ENCODE measurements at places on chromosomes 6 and 20.
A peak's percentile ranks its signal among the peaks of the same experiment; 100 is the strongest.

DNA sequence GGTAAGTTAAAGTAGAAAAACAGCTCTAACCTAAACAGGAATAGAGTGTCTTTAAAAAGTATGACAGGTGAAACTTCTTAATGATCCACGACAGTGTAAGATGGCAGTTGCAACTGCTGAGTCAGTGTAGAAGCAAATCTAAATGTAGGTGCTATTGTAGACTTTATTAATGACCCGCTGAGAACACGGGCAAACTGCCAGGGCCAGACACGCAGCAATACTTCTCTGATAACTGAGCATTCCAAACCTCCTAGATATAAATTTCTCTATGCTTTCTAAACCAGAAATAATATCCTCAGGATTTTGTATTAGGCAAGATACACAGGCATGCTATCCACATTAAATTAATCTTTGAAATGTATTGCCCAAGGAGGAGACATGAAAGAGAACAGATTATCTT, 1076.4 kb downstream of the HACE1 start:
- DNase-seq = no peak

- no peak for DNase-seq
Observed at GRCh38 chr6:145020543-145020942, 714.8 kb downstream of the EPM2A start.

- no peak for DNase-seq
Observed at GRCh38 chr6:37822851-37823682, 3.5 kb downstream of the ZFAND3 start.

- DNase-seq = no peak
Observed at GRCh38 chr20:12112089-12112474, 194.4 kb downstream of the BTBD3 start.

GRCh38 chr6:141562851-141563763, 569.6 kb upstream of the GJE1 start:
- peak; percentile 46 for DNase-seq

GRCh38 chr20:25224941-25225340, 22.9 kb upstream of the PYGB start:
- no peak for DNase-seq

- no peak for DNase-seq
Observed at GRCh38 chr6:13074415-13075140, 253.8 kb downstream of the TBC1D7 start.

DNA sequence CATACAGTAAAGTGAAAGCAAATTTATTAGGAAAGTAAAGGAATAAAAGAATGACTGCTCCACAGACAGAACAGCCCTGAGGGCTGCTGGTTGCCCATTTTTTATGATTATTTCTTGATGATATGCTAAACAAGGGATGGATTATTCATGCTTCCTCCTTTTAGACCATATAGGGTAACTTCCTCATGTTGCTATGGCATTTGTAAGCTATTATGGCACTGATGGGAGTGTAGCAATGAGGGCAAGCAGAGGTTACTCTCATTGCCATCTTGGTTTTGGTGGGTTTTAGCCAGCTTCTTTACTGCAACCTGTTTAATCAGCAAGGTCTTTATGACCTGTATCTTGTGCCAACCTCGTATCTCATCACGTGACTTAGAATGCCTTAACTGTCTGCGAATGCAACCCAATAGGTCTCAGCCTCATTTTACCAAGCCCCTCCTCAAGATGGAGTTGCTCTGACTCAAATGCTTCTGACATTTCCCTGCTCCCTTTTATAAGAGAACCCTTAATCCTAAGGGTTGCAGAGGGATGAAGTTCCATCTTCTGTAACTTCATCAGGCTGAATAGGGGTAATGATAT, 280.1 kb upstream of the RGS17 start:
- no peak for DNase-seq

GRCh38 chr6:170374571-170375444, 68.2 kb downstream of the FAM120B start:
- DNase-seq = no peak

DNA sequence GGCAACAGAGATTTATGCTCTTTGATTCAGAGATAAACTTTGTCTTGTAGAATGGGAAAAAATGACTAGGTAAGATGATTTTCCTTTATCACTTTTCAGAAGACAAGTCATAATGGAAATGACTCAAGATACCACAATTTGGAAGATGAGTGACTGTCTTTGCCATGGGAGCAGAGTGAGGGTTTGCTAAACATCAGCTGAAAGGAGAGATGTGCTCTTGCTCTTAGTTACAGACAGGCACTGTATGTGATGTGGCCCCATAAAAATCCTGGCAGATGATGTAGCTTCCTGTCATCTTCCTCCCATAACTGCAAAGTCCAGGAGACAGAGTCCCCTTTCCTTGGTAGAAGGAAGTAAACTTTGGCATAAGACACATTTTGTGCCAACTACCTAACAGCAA, 47.6 kb downstream of the BACH2 start:
- DNase-seq = no peak

GRCh38 chr6:154580397-154581135, 70.1 kb upstream of the CNKSR3 start:
- no peak for DNase-seq

- no peak for DNase-seq
Observed at GRCh38 chr6:21271428-21272155, 322.0 kb upstream of the SOX4 start.

- DNase-seq = no peak
Observed at GRCh38 chr6:101178748-101179147, 214.8 kb upstream of the GRIK2 start.

- DNase-seq = no peak
Observed at GRCh38 chr6:14875481-14876063, 370.3 kb upstream of the JARID2 start.

DNA sequence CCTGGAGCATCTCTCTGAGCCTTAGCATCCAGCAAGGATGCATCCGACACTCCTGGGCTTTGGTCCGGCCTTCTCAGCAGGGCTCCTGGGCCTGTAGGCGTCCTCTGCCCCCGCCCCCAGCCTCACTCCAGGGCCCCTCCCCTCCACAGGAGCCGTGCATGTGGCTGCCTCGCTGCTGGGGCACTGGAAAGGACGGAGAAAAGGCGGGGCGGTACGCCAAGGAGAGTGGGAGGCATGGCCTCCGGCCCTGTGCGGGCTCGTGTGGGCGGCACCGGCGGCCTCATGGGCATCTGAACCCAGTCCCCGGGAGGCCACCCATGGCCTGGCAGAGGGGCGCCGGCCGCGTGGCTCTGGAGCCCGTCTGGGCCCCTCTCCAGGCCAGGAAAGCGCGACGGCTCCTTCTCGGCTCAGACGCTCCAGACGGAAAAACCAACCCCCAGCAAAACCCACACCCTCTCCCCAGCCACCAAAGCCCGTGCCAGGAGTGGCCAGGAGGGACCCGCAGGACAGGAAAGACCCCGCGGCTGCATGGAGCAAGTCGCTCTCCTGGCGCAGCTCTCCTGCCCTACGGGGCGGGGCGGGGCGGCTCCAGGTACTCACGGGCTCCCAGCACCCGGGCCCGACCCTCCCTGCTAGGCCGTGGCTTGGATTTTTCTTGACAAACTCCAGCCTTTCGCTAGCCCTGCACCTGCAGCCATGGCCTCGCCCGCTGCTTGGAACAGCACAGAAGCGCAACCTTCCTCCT, 419.9 kb downstream of the QKI start:
- no peak for DNase-seq

DNA sequence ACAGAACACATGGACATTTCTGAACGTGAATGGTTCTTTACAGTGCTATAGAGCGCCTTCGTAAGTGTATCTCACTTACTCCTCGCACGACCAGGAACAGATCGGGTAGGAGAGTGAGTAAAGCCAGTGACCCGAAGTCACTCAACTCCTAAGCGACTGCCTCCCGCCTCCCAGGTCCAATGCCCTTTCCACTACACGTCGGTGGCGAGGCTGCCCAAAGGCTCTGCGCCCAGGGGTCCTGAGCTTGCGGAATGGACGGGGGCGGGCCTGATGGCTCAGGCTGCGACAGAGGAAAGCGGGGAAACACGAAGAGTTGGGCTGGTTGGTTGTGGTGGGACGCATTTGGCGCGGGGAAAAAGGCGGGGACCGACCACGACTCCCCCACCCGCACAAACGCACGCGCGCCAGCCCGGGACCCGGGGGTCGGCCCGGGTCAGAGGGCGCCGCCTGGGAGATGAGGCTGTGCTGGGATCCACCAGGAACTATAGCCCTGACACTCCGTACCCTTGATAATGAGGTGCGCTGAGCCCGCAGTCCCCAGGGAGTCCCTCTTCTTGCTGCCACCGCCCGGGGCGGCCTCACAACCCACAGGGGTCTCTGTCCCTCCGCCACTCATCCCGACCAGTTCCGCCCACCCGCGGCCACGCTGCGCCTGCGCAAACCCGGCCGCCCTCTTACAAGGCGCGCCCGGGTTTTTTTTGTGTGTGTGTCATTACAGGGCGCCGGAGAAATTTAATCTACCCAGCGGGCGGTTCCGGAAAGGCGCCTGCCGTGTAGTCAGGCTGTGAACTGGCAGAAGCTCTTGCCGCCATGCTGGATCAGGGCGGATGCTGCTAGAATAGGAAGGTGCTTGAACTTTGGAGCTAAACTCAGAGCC, at the start of gene BLOC1S5:
BLOC1S5 (minus strand) TSS at position 629 of the 877 bp plus-strand sequence; CDS start at position 616, 13 bp downstream.
- DNase-seq = peak; percentile 97

DNA sequence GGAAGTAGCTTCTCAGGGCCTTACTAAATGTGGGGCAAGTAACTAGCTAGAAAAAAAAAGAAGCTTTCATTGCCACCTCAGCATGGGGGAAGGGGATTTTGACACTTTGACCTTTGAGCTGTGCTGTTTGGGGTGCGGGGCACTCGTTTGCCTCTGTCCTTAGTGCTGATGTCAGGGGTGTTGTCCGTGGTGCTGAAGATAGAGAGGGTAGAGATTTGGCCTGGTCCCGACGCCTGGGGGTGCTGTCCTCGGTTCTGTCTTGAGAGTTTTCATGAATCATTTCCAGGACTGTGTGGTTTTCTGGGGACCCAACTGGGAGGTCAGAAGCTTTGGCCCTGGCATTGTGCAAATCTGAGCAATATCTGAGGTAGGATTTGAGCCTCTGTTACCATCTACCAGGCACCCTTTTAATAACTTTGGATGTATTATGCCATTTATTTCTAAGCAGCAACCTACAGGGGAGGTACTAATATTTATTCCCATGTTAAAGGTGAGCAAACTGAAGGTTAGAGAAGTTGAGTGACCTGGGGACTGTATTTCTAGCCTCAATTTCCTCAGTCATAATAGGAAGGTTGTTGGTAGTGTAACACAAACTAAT, 78.0 kb downstream of the DLGAP4 start:
- DNase-seq = peak; percentile 2

GRCh38 chr20:63133481-63134091, 82.3 kb downstream of the YTHDF1 start:
- no peak for DNase-seq

DNA sequence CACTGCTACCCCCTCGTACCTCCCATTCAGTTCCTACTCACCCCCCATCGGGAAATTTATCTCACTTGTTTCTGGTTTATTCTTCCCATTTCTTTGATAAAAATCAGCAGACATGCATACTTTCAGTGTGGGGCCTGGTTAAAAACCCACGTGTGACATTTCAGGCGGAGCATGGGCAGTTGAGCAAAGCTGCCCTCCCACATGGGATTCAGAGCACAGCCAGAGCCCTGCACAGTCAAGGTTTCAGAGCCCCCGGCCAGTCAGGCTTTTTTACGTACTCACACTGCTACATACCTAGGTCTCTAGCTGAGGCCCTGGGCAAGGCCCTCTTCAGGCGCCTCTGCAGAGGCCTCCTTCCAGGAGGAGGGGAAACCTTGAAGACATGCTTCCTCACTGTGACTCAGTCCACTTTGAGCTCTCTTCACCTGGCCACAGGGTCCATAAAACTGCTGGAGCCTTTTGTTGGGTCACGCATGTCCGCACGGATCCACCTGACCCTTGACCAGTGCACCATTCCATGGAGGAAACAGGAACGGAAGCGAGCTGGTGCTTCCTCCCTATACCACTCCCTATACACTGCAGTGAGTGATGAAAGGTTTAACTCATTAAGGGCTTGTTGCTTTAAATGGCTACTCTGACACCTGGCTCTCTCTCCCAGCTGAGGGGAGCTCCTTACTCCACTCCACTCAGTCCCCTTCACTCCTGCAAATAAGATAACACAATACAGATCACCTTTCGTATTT, 713.3 kb downstream of the PRKN start:
- DNase-seq = no peak

- DNase-seq = no peak
Observed at GRCh38 chr6:142416179-142416578, 114.4 kb downstream of the ADGRG6 start.

DNA sequence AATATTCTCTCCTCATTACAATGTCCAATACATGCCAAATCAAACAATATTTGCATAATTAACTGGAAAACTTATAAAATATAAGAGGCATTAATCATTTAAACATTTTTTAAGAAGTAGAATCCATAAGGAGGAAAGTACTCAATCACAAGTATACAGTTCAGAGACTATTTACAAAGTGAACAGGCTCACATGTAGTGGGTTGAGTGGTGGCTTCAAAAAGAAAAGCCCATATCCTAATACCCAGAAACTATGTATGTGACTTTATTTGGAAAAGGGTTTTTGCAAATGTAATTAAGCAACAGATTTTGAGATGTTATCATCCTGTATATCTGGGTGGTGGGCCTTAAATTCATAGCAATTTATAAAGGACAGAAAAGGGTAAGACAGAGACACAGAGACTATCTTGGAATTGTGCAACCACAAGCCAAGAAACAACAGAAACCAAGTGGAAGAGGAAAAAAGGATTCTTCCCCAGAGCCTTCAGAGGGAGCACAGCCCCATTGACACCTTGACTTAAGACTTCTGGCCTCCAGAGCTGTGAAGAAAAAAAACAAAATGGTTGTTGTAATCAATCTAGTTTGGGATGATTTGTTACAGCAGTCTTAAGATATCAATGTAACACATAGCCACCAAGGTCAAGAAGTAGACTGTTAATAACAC, 32.7 kb upstream of the CRISP1 start:
- no peak for DNase-seq

DNA sequence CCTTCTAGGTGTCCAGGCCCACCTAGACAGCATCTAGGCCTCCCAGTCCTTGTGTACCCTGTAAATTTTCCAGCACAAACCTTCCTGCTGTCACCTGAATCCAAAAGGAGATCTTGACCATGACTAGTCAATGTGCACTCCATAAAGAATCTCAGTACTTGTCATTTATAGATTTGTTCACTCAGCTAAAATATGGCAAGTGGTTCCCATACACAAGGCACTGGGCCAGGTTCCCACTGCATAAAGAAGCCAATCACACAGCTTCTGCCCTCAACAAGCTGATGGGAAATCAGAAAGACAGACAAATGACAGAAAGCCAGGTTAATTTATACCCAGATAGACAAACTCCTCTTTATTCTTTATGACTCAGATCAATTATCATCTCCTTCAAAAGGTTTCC, 526.8 kb downstream of the CD83 start:
- no peak for DNase-seq

DNA sequence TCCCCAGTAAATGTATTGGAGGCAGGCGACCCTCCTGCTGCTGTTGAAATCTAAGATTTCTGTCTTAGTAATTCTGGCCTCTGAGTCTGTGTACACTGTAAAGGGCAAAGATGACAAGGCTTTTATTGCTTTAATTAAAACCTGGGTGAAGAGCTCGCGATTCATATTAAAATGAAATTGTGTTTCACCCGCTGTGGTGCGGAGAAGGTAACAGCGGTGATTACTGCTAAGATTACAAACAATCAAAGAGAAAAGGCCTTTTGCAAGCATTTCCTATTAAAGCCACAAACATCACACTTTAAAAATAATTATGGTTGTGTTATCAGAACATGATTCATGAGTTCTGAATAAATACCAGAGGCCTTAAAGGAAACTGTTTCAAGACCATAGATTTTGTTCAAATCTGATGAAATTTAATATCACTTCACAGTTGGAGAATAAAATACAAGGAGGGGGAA, 69.3 kb downstream of the TOX2 start:
- DNase-seq = no peak

- no peak for DNase-seq
Observed at GRCh38 chr6:25478973-25479372, 173.0 kb upstream of the SCGN start.
